ENCODE measurements at places on chromosomes 6 and 20.

GRCh38 chr6:48417927-48418326 is 306.9 kb upstream of the PTCHD4 start:
- DNase-seq = no peak

GRCh38 chr20:16556301-16556700 is 16.9 kb downstream of the KIF16B start:
- no peak for DNase-seq

DNA sequence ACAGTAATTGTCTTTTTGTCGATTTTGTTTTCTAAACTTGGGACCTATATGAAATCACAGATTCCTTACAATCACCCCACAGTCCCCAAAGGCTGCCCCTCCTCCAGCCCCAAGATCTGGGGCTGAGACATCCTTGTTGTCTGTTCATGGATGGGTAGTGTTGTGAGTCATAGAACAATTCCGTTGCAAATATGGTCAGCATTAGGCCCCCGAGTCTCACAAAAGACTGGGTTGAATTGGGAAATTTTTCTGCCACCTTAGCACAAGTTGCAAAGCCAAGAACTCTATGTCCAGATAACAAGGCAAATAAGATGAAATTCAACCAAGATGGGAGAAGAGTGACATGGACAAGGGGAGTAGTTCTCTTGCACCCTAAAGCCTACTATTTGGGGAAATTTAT is 10.5 kb upstream of the TAB2 start:
- no peak for DNase-seq

DNA sequence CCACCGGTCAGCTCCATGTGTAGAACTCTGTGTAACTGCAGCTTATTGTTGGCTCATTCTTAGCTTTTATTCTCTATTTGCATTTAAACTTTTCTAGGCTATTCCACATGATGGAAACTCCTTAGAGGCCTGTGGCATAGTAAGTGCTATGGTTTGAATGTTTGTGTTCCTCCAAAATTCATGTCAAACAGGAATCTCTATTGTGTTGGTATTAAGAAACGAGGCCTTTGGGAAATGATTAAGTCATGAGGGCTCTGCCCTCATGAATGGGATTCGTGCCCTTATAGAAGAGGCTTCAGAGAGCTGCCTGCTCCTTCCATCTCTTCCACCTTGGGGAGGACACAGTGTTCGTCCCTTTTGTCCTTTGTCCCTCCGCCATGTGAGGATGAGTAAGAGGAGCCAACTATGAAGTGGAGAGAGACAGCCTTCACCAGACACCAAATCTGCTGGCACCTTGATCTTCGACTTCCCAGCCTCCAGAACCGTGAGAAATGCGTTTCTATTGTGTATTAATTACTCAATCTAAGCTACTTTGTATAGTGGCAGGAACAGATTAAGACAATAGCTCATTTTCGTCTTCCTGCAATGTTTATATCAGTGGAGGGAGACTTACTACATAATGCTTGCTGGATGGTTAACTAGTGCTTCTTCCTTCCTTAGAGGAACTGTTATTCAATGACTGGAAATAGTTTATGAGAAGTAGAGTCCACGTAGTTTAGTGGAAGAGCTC is 361.1 kb downstream of the FARS2 start:
- DNase-seq = no peak

DNA sequence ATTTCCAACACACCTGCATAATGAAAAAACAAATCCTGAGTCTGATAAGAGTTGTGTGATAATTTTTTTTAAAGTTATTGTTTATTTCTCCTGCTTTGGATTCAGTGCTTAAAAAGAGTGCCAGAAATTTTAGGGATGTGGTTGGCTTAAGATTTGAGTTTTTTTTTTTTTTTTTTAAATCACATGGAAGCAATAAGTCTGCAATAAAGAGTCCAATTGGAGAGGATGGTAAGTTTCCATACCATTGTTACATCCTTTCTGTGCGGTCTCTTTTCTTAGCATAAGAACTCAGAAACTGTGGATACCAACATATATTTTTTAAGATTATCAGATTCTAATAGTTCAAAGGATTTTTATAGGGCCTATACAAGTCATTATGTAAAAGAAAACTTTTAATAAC is 171.0 kb downstream of the BCKDHB start:
- no peak for DNase-seq

GRCh38 chr20:44888226-44889103 is 3.0 kb downstream of the YWHAB start:
- DNase-seq = peak; percentile 49

- DNase-seq = no peak
These were observed 69.6 kb upstream of the FOXA2 start for GRCh38 chr20:22653658-22654642.

GRCh38 chr20:60953321-60953720 is 298.7 kb upstream of the CDH4 start:
- no peak for DNase-seq

GRCh38 chr20:61764471-61765025 is 301.1 kb downstream of the TAF4 start:
- DNase-seq = no peak

GRCh38 chr6:47126647-47127391 is 84.7 kb upstream of the ADGRF1 start:
- DNase-seq = no peak

GRCh38 chr20:14341801-14342200 is 4.4 kb upstream of the FLRT3 start:
- DNase-seq = no peak

DNA sequence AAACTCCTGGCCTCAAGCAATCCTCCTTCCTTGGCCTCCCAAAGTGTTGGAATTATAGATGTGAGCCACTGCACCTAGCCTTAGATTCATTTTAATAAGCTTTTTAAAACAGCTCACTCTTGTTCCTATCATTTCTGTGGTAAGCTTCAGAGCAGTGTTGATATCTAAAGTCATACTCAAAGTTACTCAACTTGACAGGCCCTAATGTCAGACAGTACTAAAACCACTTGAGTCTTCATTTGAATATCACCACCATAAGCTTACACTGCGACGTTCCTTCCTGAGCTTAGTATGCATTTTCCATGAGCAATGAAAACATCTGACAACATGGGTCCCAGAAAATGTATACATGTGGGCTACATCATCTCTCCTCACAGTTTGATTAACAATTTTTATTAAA is 6.0 kb downstream of the FUCA2 start:
- DNase-seq = no peak

- no peak for DNase-seq
These were observed 292.6 kb upstream of the NT5E start for GRCh38 chr6:85157311-85157710.

Measured in hematopoietic multipotent progenitor cell treated with erythropoietin and hydrocortisone succinate and interleukin-3 and kit ligand, for 4 days (in vitro differentiated cells).